Fibroblast of the aortic adventitia (primary cell): ENCODE measurements at places on chromosomes 7 and 10.

- DNase-seq: no peak
Observed at GRCh38 chr7:1234049-1234880, 1.6 kb downstream of the UNCX start.

GRCh38 chr7:135335628-135336139 is 102.0 kb downstream of the STRA8 start:
- peak; percentile 64 for DNase-seq

GRCh38 chr10:104233817-104234216 is 1.7 kb upstream of the CFAP43 start:
- DNase-seq: no peak

DNA sequence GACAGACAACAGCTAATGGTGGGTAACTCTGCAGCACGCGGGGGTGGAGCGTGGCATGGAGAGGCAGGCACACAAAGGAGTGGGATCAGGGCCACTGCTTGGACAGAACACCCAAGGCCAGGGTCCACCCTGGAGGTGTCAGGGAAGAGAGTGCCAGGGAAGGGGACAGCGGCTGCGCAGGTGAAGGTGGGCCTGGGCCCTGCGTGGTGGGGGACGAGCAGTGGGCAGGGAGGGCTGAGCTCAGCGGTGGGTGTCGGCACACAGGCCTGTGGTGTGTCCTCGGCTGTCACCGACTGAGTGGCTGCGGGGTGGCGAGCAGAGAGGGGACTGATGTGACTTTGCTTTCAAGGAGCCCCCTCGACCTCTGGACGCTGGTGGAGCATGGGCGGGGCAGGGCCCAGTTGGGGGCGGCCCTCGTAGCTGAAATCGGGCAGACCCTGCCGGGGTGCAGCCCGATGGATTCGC is 8.4 kb upstream of the SCART1 start:
- DNase-seq: no peak

DNA sequence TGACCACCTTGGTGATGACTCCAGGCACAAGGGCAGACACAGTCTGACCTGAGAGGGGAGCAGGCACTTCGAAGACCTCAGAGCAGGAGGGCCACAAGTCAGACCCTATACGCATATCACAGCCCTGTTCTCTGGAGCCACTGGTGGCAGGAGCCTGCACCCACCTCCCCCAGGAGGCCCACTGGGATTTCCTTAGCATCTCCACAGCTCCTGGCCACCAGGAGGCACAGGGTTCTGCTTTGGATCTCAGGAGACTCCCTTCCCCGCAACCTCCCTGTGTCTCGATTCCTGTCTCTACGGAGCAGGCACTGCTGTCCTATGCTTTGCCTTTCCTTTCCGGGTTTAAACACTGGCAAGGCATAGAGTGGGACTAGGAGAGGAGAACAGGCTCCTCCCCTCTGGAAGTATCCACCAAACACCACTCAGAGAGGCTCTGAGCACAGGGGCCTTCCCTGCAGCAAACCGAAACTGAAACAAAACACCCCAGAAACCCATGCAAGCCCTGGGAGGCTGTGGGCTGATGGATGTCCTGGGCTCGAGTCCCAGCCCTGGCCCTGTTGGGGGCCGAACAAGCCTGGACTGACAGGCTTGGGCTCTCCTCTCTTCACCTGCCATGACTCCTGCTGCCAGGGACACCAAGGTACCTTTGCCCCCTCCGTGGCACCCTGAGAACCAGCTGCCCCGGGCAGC is 166.3 kb downstream of the NEURL1 start:
- peak; percentile 90 for DNase-seq

DNA sequence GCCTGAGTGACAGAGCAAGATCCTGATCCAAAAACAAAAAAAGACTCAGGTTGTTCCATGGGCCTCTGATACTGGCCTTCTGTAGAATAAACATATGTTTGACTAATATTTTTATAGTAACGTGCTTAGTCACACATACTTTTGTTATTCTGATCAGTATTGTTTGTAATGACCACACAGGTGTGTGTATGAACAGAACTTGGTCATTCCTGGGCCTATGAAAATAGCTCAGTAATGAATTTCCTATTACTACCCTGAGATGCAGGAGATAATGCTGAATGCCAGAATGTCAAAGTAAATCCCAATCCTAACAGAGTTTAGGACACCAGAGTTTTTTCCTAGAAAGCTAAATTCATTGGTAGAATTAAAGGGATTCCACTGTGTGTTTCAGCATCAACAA is 108.7 kb downstream of the DOCK4 start:
- no peak for DNase-seq

DNA sequence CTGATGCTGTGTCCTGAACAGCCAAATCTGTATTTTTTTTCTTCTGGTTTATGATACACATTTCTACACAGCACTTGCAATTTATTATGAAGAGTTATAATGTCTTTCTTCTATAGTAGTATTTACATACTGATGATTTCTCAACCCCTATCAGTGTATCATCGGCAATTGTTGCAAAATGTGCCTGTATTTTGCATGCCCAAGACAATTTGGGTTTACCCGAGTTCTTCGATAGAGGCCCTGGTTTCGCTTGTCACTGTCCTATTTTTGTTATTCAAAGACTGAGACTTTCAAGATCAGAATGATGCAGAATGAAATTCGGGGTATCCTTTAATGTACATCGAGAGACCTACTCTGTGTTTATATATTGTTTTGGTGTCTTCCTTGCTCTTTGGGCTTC is 184.5 kb upstream of the PRSS58 start:
- DNase-seq: no peak

DNA sequence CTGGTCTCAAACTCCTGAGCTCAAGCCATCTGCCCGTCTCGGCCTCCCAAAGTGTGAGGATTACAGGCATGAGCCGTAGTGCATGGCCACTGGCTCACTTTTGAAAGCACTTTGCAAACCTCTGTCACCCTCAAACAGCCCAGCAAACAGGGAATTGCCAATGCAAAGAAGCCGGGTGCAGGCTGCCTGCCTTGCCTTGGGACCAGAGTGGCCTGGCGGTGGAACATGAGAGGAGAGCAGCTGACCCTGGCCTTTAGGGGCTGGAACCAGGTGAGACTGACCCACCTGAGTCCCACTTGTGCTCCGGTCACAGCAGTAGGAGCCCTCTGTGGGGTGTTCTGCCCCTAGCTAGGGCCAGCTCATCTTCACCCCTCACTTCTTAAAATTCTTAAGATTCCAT is 237.1 kb upstream of the GALNT17 start:
- DNase-seq: no peak
